Stimulated activated CD8-positive, alpha-beta memory T cell treated with anti-CD3 and anti-CD28 coated beads, Interleukin-2, amount 100 ng/mL, for 1 hour (primary cell): ENCODE measurements at places on chromosomes 1 and 21.

DNA sequence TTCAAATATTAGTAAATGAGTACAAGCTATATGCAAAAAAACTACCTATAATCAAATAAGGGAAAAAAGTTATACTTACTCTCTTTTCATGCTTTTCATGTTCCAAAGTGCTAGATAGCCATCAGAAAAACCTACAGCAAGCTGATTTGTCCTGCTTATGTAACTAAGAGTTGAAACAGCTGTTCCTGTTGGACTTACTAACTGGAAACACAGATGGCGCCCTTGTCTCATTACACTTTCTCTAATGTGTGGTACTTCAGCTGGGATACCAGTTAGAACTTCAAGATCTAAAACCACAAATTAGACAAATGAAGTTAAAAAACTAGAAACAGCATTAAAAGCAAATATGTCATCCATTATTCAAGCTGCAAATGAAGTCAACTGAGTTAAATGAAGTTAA, 24.3 kb downstream of the AHCTF1 start:
- no peak for DNase-seq

- no peak for DNase-seq
These were observed 387.4 kb downstream of the ZP4 start for GRCh38 chr1:237503292-237503691.

DNA sequence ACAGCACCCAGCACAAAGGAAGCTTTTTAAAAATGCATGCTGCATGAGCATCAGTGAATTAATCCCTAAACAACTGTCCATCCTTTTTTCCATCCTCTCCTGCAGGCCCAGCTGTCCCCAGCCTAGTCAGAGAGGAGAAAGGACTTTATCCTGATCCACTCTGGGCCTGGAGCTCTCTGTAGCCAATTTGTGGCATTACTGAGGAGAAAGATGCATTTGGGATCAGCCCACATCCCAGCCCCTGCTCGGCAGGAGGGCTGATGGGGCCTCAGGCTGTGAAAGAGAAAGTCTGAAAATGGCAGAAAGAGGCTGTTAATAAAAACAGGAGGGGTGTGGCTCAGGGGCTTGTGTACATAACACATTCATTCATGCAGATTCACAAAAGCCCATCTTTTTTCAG, 37.5 kb upstream of the ATP2B4 start:
- DNase-seq: no peak

DNA sequence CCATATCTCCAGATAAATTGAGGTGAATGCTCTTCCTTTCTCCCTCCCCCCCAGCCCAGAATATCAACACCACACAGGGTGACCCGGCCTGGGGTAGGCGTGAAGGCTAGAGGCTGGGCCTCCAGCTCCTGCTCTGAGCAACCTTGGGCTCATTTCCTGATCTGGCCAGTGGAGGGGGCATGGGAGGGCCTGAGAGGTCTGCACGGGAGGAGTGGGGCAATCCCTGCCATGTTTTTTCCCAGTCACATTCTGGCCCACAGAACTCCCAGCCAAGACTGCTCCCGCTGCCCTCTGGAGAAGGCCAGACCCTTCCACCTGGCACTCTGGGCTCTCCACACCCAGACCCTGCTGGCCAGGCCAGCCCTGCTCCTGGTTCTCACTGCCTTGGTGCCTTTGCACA, 3.9 kb downstream of the CLDN19 start:
- no peak for DNase-seq

DNA sequence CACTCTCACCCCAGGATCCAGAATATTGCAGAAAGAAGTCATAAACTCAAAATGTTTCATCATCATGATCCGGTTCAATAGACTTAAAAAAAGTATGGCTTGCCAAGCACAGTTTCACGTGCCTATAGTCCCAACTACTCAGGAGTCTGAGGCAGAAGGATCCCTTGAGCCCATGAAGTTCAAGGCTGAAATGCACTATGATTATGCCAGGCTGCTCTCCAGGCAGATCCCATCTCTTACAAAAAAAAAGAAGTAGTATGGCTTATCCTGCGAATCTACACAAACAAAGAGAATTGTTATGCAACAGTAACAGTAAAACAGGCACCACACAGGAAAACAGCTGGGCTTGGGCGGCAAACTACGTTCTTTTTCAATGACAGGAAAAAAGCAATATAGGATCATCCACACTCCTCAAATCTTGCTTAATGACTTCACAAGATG, 76.2 kb downstream of the EIF4G3 start:
- DNase-seq: no peak

DNA sequence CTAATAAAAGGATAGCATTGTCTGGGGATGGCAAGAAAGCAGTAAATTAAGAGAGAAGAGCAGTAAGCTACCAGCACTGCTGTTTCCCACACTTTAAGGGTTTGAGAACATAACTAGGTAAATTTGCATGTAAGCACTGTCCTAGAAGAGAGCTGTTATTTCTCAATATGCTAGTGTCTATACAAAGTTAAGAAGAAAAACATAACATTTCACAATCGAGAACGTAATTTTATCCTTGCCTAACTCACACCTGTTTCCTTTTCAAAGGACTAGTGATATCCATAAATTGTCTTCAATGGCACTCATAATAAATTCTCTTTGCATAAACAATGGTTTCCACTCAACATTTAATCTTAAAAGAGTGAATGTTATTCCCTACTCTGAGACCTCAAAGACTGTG, 576.0 kb downstream of the PTBP2 start:
- no peak for DNase-seq

DNA sequence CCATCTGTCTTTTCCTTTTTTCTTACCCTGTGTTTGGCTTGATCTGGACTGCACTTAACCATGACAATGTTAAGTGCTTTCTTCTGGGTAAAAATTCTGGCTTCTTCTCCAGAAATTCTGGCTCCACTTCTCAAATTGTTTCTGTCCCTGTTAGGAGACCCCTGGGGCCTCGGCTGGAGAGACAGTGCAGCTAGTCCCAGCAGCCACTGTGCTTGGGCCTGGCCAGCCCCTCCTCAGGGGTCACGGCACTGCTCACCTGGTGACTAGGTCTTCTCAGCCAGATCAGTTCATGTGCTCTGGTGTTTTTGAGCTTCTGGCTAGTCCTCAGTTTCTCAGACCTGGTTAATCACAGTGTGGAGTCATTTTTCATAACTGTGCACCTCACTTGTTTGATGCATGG, 72.4 kb downstream of the ADARB1 start:
- DNase-seq: no peak

- DNase-seq: no peak
These were observed 3.1 kb downstream of the ITGB2 start for GRCh38 chr21:44917446-44918106.
